ENCODE measurements at places on chromosomes 12 and 14. TPM values are rescaled to one million over a fixed set of nuclear protein-coding genes. Genes with fewer than 3 reads are reported as not detected.
A peak's percentile ranks its signal among the peaks of the same experiment; 100 is the strongest.

GRCh38 chr14:32991691-32992090, 53.0 kb downstream of the NPAS3 start:
- no peak for DNase-seq

GRCh38 chr12:47824198-47824597, 4.5 kb upstream of the HDAC7 start:
- DNase-seq: no peak

- peak; percentile 83 for DNase-seq
These were observed 1.4 kb upstream of the ZFP36L1 start for GRCh38 chr14:68794130-68794850.

GRCh38 chr14:94395888-94396574, 7.6 kb upstream of the SERPINA1 start:
- no peak for DNase-seq

DNA sequence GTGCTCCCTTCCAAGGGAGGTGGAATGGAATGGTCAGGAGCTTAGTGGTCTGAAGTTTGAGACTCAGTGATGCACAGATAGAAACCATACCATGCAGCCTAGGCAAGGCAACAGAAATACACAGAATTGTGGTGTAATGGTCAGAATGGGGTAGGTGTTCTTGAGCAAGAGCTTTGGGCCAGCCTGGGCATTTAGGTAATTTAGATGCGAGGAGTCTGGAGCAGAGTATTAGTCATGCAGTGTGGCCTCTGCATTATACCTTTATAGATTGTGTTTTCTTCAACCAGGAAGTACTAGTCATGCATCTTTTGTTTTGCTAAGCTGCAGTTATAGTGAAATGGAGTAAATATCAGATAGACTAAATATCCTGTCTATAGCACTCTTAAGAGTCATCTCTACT, 118.3 kb downstream of the DAAM1 start:
- DNase-seq: no peak

- DNase-seq: no peak
These were observed 3.2 kb upstream of the CAMKK2 start for GRCh38 chr12:121299662-121300061.

The NKX2-8 gene
- not detected for total RNA-seq

The MTRFR gene
- 9.9 TPM for total RNA-seq

The CNOT2 gene
- 111 TPM for total RNA-seq

- no peak for DNase-seq
These were observed 14.2 kb downstream of the NOXRED1 start for GRCh38 chr14:77409131-77409533.

- DNase-seq: no peak
These were observed 87.3 kb upstream of the RIN3 start for GRCh38 chr14:92426237-92426636.

The SMCO3 gene
- total RNA-seq: 0.27 TPM

DNA sequence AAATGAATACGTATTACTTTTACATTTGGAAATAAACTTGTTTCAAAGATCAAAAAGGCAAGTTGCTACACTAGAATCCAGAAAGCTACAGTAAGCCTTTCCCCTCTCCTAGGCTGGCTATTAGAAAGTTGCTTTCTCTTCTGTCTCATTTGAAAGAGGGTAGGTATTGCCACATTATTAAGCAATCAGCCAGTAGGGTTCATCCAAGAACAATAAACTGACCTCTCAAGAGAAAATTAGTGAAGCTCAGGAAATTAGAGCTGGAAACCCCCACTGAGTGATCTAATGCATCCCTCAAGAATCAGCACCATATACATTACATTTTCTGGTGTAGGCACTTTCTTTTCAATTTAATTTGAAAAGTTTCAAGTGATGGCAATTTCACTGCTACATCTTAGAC, 4.5 kb upstream of the TMEM233 start:
- DNase-seq: no peak

The OASL gene
- 1.1 TPM for total RNA-seq

- no peak for DNase-seq
These were observed 24.9 kb upstream of the CCDC63 start for GRCh38 chr12:110821917-110822316.

- no peak for DNase-seq
These were observed 442.6 kb downstream of the DPF3 start for GRCh38 chr14:72451054-72451972.

DNA sequence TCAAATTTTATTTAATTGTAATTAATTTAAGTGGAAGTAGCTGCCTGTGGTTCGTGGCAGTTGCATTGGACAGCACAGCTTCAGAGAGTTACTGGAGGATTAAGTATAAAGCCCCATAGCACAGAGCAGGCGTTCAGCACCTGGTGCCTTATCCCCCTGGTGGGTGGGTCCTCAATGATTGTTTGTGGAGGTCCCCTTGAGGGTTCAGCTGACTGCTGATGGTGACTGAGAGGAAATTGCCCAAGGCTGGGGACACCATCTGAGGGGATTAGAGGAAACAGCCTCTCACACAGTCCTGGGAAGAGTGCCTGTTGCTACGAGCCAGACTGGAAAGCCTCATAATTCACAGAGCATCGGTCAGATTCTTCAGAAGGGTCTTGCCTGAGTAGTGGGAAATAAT, 83.4 kb upstream of the NOS1 start:
- DNase-seq: no peak

The CHST11 gene
- total RNA-seq: 79.3 TPM

DNA sequence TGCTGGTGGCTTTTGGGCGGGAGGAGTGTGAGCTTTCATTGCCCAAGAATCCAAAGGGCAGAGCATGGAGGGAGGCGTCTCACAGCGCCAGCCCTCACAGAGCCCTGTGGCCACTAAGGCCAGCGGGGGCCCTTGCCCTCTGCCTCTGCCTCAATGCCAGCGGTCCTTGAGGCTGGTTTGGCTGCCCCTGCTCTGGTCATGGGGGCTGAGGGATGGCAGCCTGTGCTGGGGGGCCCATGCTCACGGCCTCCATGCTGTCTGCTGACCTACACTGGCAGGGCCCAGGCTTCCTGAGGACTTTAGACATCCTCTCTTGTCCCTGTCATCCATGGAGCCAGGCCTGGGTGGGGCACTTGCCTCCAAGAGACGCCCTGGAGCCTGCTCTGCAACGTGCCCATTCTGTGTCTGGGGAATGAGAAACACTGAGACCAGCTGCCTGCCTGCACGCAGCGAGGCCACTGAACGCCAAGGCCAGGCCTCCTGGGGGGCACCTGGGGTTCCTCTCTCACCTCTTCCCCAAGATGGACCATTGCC, 143.4 kb downstream of the KIF26A start:
- no peak for DNase-seq

The CLEC14A gene
- total RNA-seq: 22.2 TPM

The TBX3 gene
- total RNA-seq: 0.81 TPM

DNA sequence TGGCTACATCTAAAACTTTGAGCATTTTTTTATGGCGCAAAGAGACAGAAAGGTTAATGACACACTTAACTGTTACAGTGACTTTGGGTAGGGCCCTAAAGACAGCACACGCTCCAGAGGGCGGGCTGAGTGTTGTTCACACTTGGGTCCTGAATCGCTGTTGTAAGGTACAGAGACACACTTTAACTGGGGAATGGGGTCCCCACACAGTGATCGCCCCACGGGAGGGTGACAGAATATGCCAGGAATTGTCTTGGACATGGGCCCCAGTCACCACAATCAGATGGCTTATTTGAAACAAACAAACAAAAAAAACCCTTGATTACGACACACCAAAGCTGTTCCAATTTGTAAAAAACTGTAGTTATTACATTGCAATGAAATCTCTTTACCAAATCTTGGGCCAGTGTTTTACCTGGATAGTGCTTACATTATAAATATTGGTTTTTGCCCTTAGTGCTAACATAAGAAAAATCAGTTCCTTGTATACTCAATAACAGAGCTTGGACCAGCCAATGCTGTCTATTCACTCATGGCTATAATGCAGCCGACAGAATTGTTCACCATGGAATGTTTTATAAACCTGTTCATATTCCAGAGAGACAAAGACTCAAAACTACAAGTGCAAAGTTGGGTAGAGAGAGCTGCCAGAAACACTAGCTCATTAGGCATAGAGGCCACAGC, 28.3 kb downstream of the KCTD10 start:
- DNase-seq: no peak

GRCh38 chr12:128657378-128657777, 166.4 kb downstream of the SLC15A4 start:
- DNase-seq: no peak

- DNase-seq: no peak
These were observed 63.1 kb downstream of the HEATR5A start for GRCh38 chr14:31357279-31357678.

- no peak for DNase-seq
These were observed 5.6 kb upstream of the ERBB3 start for GRCh38 chr12:56074396-56074795.

The PLEKHD1 gene
- 0.14 TPM for total RNA-seq

GRCh38 chr12:71685914-71686657, at the start of gene TMEM19:
TSS of gene TMEM19 (plus strand) at chr12:71686082. CDS start at chr12:71686681, 599 bp downstream.
- peak; percentile 46 for DNase-seq

The ADAM21 gene
- 0.14 TPM for total RNA-seq

DNA sequence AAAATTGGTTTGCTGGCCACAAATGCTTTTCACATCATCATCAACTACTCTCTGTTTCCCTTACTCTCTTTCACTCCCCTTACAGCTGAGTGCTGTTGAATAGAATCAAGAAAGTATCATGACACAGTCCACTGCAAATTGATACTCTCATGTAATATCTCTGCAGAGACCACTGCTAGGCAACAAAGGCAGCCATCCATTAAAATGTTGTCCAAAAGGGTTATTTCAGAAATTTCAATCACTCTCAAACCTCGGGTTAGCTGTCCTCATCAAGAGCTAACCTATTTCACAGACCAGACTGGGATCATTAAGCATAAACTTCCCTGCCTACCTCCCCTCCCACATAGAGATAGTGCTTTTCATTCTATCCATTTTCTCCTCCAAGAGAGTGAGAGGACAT, 186.7 kb downstream of the PLCZ1 start:
- no peak for DNase-seq

- no peak for DNase-seq
These were observed 441.1 kb downstream of the ETNK1 start for GRCh38 chr12:23066095-23066494.

GRCh38 chr12:98645572-98646067, 530 bp downstream of the APAF1 start:
- DNase-seq: no peak

GRCh38 chr14:47874350-47874749, 198.9 kb upstream of the MDGA2 start:
- no peak for DNase-seq

The OTOGL gene
- 0.14 TPM for total RNA-seq

DNA sequence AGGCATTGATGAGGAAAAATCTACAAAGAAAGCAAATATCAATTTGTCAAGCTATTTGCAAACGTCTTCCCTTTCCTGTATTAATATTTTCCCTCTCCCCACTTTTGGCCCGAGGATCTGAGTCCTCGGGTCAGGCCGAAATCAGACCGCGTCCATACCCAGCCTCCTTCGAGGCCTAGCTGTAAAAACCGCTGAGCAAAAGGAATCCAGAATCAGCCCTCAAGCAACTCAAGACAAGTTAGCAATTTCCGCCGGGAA, 353 bp upstream of the MAPK1IP1L start:
- DNase-seq: no peak

GRCh38 chr14:28603606-28604005, 163.0 kb upstream of the FOXG1 start:
- DNase-seq: no peak

DNA sequence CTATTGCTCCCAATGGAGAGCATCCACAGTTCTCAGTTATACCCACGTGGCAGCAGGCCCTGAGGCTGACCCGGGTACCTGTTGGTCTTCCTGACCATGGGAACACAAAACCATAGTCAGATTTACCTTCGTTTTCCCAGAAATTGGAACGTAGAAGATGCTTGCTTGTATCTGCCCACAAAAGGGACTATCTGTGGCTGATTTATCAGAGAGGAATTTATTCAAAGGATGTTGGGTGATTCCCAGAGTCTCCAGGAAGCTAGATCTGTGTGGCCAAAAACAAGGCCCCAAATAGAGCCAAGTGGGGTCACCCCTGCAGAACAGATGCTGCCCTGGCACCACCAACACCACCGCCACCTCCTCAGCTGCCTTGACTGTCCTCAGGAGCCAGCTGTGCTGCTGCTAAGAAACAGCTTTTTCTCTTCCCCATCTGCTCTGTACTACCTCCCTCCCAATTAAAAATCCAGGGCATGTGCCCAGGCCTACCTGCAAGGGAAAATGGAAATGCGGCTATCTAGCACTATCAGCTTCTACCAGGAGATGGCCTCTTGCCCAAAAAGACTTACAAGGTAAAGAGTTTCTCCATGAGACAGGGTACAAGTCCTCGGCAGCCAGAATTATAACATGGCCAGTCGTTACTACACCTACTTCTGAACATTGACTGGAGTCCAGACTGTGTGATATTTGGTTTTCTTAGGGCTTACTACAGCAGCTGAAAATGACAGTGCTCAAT, 128.6 kb upstream of the PLEKHG7 start:
- no peak for DNase-seq

The RILPL2 gene
- 18.1 TPM for total RNA-seq

DNA sequence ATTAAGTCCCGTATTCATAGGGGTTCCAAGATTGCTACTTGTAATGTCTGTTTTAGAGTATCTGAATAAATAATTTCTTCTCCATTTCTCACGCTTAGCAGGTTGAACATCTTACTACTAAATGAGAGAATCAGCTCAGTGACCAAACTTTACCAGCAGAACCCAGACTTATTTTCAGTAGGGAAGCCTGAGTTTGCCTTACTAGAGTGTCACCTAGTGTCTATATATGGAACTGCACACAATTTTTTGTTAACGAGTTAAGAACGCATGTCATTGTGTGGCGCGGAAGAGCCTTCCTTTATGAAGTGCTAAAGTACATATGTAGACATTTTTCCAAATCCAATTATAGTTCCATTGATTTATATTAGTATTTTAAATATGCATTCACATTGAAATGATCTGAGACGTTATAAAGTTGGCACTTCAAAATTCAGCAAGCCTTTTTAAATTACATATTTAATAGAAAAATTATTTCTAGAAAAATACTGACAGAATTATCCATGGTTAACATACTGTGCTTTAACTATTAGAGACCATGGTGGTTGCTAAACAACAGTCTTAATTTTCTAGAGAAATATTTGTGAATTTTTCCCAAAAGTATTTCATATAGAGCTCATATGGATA, 88.3 kb downstream of the RPS29 start:
- no peak for DNase-seq

GRCh38 chr12:41552588-41552987, 364.5 kb downstream of the PDZRN4 start:
- DNase-seq: no peak
